ENCODE measurements at places on chromosomes 3 and 15.

GRCh38 chr15:98980899-98981228, 26.7 kb downstream of the PGPEP1L start:
- no peak for DNase-seq

DNA sequence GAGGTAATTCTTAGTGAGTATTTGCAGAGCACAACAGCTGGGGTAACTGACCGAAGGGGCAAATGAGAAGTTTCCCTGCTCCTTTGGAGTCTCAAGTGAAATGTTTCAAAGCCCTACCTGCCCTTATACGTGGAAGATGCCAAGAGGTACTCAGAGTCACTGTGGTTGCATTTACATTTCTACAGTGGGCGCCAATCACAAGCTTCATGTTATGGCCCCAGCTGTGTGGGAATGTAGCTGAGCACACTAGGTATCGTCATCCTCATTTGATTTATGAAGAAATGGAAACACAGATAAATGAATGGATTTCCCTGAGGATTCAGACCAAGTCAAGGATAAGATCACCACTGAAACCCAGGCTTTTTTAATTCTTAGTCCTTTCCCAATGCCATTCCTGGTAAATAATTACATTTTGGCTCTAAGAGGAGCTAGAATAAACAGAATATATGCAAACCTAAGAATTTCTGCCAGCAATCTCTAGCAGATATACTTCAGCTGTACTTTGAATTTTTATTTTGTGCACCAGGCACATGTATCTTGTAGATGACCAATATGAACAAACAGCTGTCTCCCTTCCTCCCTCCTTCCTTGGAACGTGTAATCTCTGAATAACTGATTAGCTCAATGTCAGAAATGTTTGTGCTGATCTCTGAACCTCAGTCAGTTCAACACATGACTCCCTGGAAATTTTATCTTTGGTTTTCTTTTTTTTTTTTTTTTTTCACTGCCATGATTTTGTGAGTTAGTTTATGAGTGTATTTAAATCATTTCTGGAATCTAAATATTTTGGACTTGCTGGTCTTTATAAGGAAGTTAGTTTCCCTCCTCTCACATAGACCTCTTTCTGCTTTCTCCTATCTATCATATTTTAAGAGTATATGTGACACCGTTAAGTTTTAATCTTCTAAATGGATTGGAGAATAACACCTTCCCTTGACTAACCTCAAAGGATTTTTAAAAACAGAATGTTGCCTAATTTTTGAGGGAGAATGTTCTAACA, 69.2 kb downstream of the MAP2K5 start:
- DNase-seq: no peak

- no peak for DNase-seq
These were observed 35.6 kb downstream of the RTP4 start for GRCh38 chr3:187403768-187404288.

GRCh38 chr15:31326875-31327668, 437 bp downstream of the KLF13 start:
- peak; percentile 67 for DNase-seq

GRCh38 chr3:154224866-154225265, 99.4 kb downstream of the DHX36 start:
- no peak for DNase-seq

DNA sequence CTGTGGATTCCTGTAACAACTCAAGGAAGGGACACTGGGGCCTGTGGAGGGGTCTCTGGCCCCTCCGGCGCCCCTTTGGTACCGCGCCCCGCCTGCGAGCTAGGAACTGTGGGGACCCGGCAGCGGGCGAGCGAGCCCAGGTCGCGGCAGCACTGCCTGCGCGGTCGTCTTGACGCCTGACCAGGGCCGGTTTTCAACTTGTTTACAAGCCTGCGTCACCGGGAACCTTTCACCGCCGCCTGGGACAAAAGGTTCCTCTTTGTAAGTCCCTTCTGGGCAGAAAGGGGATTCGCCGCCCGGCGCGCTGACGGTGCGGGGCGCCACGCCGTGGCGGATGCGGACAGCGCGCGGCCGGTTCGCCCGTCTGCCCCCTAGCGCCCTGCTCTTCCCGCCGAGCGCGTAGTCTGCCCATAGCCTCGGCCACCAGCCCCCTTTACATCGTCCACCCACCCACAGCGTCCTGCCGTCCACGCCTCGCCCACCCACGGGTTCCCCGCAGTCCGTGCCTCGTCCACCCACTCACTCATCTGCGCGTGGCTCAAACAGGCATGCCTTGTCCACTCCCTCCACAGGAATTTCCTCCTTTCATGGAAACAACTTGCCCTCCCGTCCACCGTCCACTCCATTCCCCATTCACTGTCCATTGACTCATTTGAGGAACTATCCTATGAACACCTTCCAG, 5.5 kb upstream of the CFAP100 start:
- DNase-seq: no peak

DNA sequence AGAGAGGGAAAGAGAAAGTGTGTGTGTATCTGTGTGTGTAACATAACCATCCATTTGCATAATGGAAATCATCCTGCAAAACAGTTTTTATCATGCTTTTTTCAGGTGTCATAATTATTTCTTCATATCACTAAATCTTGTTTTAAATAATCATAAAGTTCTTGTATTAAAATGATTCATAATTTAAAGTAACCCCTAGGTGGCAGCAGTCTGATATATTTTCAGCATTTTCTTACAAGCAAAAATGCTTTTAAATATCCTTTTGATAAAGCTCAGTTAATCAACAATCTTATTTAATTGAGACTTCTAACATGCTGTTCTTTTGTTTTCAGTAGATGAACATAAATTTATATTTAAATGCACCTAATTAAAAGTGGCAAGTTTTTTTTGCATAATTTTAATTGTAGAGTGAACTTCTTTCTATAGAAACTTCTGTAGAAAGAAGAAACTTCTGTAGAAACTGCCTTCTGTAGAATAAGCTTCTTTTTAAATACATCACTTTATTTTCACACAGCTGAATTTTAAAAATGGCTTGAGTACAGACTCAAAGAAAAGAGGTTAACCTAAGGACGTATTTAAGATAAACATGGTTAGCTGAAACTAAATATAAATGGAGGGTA, 72.5 kb downstream of the OPA1 start:
- no peak for DNase-seq

- DNase-seq: no peak
These were observed 15.4 kb downstream of the ZSCAN2 start for GRCh38 chr15:84616235-84616634.

- DNase-seq: no peak
These were observed 127.3 kb downstream of the TGFBR2 start for GRCh38 chr3:30733696-30734095.

GRCh38 chr3:182716114-182716688, 77.1 kb upstream of the ATP11B start:
- no peak for DNase-seq

DNA sequence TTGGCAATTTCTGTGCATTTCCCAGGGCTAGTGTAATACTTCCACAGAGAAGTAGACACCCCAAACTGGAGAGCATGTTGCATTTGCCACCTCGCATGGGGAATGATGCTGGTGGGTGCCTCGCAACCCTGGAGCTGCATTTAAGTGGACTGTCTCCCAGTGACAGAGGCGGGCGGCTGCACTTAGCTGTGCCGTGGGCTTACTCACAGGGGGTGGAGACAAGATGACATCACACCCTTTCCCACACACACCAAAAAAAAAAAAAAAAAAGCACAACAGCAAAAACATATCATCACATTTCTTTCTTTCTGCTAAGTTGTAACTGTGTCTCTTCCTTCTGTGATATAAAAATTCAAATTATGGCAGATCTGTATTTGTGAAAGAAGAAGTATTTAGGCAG, at the start of gene ABI3BP:
ABI3BP (minus strand) TSS at position 113 of the 400 bp plus-strand sequence; CDS start at position 76, 37 bp downstream.
- DNase-seq: peak; percentile 0

DNA sequence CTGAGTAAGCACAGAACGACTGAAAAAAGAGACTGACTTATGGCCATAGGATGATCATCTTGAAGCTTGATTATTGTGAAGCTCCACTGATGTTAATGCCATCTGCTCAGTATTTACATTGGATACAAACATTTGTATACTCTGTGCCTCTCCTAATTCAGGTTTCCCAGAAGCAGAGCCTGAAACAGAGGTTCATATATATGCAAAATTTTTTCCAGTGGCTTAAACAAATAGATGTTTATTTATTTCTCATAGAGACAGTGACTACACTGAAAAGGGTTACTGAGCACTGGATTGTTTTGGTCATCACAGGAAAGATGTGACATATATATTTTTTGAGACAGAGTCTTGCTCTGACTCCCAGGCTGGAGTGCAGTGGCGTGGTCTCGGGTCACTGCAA, 36.3 kb downstream of the SCN11A start:
- no peak for DNase-seq

DNA sequence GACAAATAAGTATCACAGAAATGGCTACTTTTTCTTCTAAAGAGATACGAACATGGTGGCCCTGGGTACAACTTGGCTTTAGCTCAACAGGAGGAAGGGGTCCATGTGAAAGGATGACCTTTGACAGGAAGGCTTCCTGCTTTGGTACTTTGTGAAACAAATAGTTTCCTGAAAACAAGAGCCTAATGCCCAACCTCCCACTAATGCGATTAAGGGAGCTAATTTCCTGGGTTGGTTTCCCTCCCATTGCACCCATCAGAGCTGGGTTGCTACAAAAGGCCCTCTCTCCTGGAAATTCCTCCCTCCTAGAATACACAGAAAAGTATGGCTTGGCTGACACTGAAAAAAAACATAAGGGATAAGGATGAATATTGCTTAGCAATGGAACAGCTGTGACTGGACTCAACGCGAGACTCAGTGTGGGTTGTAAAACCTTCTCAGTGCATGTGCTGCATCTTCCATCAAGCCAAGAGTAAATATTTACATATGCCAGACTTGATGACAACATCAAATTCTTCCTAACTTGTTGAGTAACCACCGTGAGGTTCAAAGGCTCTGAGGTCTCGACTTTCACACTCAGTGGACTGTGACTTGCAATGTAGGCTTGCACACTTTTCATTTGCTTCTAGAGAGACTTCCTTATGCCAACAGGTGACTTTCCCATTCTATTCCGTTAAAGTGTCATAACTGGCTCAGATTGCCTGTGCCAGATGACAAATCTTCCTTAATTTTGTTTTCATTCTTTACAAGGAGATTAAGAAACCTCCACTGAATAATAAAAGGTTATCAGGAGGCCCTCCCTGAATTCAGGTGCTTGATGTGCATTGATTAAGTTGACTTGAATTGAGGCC, 60.1 kb downstream of the ADAMTS9 start:
- no peak for DNase-seq

Measured in activated T-cell treated with anti-CD3 and anti-CD28 coated beads for 1 hour (primary cell).